A673 (cell line): ENCODE measurements at places on chromosomes 5 and 9. TPM values are rescaled to one million over a fixed set of nuclear protein-coding genes. Genes with fewer than 3 reads are reported as not detected.

DNA sequence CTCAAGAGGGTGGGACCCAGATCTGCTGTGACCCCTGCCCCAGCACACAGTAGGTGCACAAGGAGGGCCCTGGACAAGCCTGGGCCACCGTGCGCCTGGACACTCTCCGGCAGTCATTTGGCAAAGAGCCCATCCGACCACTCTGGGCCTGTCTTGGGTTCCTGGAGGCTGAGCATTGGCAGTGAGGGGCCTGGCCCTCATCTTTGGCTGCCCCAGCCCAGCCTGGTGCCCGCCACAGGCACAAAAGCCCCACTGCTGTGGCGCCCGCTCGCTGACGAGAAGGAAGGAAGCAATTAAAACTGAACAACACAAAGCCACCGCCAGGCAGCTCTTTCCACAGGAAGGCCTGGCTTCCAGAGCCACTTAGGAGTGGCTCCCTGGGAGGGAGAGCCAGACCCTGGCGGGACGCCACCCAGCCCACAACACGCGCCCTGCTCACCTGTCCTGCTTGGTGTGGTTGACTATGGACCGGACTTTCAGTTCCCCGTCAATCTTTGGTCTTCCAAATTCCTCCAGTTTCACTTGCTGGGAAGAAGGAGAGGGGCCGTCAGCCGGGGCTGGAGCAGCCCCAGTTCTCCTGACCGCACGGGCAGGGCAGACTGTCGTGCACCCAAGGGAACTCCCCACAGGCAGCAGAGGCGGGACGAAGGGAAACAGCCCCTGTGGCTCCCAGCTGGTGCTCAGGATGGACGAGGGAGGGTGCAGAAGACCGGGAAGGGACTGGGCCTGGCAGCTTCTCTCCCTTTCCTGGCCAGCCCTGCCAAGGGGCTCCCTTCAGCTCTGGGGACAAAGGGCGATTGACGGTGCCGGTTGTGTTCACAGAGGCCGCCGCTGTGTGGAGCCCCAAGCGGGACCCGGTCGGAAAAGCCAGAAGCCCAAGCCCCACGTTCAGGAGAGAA lies 50.9 kb upstream of the SARDH start:
- no peak overlapping the region for H3K4me3 ChIP-seq
- no peaks in the 10 kb centered on the region for H3K27me3 ChIP-seq
- H3K4me1 ChIP-seq = peaks cover 29% of the 10 kb centered on the region
- peak overlapping the region; percentile 90 for H3K27ac ChIP-seq
- H3K36me3 ChIP-seq = no peaks in the 10 kb centered on the region

The ORM2 gene
- not detected in 2 replicates for total RNA-seq

DNA sequence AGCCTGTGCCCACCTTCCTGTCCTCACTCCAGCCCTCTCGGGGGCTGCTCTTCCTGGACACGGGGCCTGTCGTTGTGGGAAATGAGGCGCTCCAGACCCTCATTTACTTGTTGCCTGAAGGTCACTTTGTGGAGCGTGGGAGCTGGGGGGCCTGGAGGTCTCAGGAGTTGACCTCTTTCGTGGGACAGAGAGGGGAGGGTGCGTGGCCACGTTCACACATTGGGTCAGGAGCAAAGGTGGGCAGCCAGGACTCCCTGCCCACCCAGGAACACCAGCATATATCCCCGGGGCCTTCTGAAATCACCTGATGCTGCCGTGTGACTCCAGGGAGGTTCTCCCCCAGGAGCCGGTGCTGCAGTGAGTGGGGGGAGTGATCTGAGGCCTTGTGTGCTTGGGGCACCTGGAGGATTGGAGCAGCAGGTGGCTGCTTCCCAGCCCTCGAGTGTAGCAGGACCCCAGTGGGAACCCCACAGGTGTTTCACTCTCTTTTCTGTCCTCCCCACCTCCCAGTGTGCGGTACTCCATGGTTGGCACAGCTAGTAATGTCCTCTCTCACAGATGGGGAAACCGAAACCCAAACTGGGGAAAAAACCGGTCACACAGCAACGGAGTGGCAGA lies 20.3 kb downstream of the NCS1 start:
- H3K4me1 ChIP-seq = peaks cover 43% of the 10 kb centered on the region
- H3K4me3 ChIP-seq = no peak overlapping the region
- DNase-seq = no peak
- H3K36me3 ChIP-seq = no peaks in the 10 kb centered on the region
- peak overlapping the region; percentile 65 for H3K27ac ChIP-seq

DNA sequence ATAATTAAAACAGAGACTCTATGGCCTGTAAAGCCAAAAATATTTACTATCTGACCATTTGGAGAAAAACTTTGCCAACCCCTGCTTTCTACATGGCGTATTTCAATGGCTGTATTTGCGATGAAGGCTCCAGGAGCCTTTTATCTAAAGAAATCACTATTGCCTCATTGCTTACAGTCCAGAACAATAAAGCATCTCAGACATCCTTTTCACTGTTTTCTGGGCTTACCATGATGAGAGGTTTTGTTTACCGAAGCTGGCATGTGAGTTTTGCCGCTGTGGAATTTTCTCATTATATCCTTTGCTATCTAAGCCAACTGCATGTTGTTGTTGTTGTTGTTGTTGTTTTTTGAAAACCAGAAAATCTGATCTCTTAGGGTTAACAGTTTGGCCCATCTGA lies 13.9 kb downstream of the PALM2AKAP2 start:
- no peak overlapping the region for H3K27ac ChIP-seq
- H3K27me3 ChIP-seq = no peaks in the 10 kb centered on the region
- no peaks in the 10 kb centered on the region for H3K4me1 ChIP-seq
- no peak overlapping the region for H3K4me3 ChIP-seq
- no peaks in the 10 kb centered on the region for H3K36me3 ChIP-seq

The ZFP2 gene
- 0.24 and 0.43 TPM in 2 replicates for total RNA-seq

- DNase-seq = no peak
- H3K4me3 ChIP-seq = no peak overlapping the region
- no peaks in the 10 kb centered on the region for H3K36me3 ChIP-seq
These were observed 611.0 kb upstream of the KLF4 start for GRCh38 chr9:108100571-108100970.

DNA sequence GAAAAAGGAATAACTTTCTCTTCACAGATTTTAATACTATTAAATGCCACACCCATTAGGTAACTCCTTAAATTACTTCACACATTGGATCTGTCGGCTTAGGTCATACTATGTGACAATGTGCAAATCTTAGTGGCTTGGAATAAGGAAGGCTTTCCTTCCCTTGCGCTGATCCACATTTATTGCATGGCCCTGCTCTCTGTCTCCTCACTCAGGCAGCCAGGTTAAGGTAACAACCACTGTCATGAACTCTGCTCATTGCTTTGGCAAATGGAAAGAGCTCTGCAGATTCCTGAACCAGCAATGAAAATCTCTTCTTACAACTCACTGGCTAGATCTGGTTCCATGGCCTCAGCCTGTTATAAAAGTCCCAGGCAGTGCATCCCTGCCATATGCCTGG lies 121.9 kb upstream of the NFIB start:
- no peaks in the 10 kb centered on the region for H3K27me3 ChIP-seq
- H3K27ac ChIP-seq = no peak overlapping the region
- DNase-seq = no peak
- no peaks in the 10 kb centered on the region for H3K36me3 ChIP-seq

The SEMA5A gene
- total RNA-seq = 0.17 and 0.20 TPM in 2 replicates

- peaks cover 47% of the 10 kb centered on the region for H3K36me3 ChIP-seq
- no peak overlapping the region for H3K27ac ChIP-seq
- H3K27me3 ChIP-seq = no peaks in the 10 kb centered on the region
These were observed 97.4 kb downstream of the GAPVD1 start for GRCh38 chr9:125359011-125359410.

The FAM78A gene
- total RNA-seq = 0.84 and 1.7 TPM in 2 replicates

DNA sequence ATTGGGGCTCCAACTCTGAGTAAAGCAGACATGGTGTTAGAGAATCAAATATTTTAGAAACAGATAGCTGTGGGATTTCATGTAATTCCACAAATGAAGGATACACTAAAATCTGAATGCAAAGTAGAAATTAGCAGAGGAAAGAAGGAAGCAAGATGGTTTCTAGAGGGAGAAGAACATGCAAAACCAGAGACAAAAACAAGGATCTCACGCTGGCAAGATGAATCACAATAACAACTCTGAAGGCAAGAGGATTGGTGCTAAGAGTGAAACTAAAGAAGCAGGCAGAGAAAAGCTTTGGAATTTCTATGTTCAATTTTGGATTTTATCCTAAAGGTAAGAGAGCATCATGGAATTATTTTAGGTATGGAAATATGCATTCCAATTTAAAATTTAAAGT lies 857.2 kb upstream of the COX7C start:
- no peaks in the 10 kb centered on the region for H3K36me3 ChIP-seq
- no peaks in the 10 kb centered on the region for H3K27me3 ChIP-seq
- no peak overlapping the region for H3K27ac ChIP-seq
- no peak overlapping the region for H3K4me3 ChIP-seq
- no peaks in the 10 kb centered on the region for H3K4me1 ChIP-seq

DNA sequence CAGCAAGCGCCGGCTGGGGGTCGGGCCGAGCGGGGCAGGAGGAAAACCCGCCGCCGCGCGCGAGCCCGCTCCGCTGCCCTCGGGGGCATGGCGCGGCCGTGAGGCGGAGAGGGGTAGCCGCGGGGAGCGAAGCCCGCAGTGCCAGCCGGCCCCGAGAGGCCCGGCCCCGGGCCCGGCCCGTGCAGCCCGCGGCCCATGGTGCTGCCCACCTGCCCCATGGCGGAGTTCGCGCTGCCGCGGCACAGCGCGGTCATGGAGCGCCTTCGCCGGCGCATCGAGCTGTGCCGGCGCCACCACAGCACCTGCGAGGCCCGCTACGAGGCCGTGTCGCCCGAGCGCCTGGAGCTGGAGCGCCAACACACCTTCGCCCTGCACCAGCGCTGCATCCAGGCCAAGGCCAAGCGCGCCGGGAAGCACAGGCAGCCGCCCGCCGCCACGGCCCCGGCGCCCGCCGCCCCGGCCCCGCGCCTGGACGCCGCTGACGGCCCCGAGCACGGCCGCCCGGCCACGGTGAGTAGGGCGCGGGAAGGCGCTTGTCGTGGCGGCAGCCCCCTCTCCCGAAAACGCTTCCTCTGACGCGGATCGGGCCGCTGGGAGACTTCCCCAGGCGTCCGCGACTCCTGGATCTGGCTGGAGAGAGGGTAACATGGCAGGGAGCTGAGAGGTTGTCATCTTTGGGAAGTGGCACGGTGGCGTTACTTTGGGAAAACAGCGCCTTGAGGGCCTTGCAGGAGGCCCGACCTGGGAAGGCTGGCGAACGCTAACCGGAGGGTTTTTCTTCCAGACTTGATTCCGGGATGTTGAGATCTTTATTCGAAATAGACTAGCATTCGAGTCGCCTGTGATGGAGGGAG lies 523 bp downstream of the MAML1 start:
- H3K36me3 ChIP-seq = peaks cover 42% of the 10 kb centered on the region
- H3K27ac ChIP-seq = peak overlapping the region; percentile 97
- DNase-seq = peak; percentile 42
- H3K27me3 ChIP-seq = no peaks in the 10 kb centered on the region
- H3K4me1 ChIP-seq = peaks cover 10% of the 10 kb centered on the region
